CD4-positive, alpha-beta T cell (primary cell): ENCODE measurements at places on chromosomes 7 and 10.

- no peaks in the 10 kb centered on the region for H3K27me3 ChIP-seq
- no peak for DNase-seq
Measured at GRCh38 chr7:108735814-108736213, 166.1 kb downstream of the DNAJB9 start.

- no peak overlapping the region for H3K27ac ChIP-seq
- H3K4me1 ChIP-seq, result no peaks in the 10 kb centered on the region
- no peak for DNase-seq
- H3K36me3 ChIP-seq, result no peaks in the 10 kb centered on the region
- no peaks in the 10 kb centered on the region for H3K27me3 ChIP-seq
Measured at GRCh38 chr7:45180084-45180986, 22.7 kb downstream of the RAMP3 start.

GRCh38 chr7:2141021-2141410, 91.7 kb downstream of the MAD1L1 start:
- no peak for DNase-seq
- no peaks in the 10 kb centered on the region for H3K27me3 ChIP-seq
- H3K27ac ChIP-seq, result no peak overlapping the region
- H3K36me3 ChIP-seq, result peaks cover 22% of the 10 kb centered on the region
- H3K4me3 ChIP-seq, result no peak overlapping the region

- H3K27me3 ChIP-seq, result no peaks in the 10 kb centered on the region
- H3K4me3 ChIP-seq, result no peak overlapping the region
- no peak overlapping the region for H3K27ac ChIP-seq
- H3K36me3 ChIP-seq, result no peaks in the 10 kb centered on the region
- no peaks in the 10 kb centered on the region for H3K4me1 ChIP-seq
- DNase-seq, result no peak
Measured at GRCh38 chr10:52464368-52465124, 150.5 kb downstream of the DKK1 start.

DNA sequence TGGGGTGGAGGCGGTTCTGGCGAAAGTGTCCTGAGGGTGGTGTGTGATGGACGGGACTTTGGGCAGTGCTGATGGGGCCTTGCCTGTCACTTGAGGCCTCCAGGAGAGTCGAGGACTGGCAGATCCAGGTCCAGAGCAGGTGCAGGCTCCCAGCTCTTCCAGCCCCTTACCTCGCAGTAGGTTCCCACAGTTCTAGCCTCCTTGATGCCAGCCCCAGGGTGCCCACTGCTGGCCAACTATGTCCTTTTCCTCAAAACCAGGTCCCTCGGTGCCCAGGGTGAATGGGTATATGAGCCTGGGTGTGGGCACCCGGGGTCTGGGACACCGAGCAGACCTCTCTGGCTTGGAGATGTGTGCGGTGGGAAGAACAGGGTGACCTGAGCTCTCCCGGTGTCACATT, 8.3 kb downstream of the FAM20C start:
- H3K4me3 ChIP-seq, result no peak overlapping the region
- no peaks in the 10 kb centered on the region for H3K4me1 ChIP-seq
- no peak for DNase-seq
- no peak overlapping the region for H3K27ac ChIP-seq

GRCh38 chr7:41942468-41943093, 239.7 kb upstream of the INHBA start:
- H3K27me3 ChIP-seq, result no peaks in the 10 kb centered on the region
- H3K4me1 ChIP-seq, result peaks cover 10% of the 10 kb centered on the region
- H3K4me3 ChIP-seq, result no peak overlapping the region
- DNase-seq, result no peak
- H3K36me3 ChIP-seq, result no peaks in the 10 kb centered on the region
